Nucleus accumbens (tissue), 56 donors: ENCODE measurements at places on chromosomes 13 and 19.

DNA sequence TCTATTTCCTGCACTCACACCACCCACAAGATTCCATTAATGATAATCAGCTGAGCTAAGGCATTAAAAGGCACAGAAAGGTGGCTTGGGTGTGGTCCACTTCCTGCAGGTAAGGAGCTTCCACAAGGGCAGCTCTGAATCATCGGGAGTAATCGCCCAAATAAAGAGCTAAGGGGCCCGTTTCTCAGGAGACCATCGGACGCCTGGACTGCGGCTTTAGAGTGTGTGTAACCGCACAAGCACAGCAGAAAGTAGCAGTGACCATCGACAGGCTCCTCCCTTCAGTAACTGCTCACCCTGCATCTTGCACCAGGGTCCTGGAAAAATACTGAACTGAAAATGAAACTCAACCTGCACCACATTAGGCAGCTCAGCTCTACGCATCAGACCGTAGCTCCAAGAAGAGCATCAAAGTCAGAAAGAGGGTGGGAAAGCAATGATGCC is 6.0 kb downstream of the STK24 start:
- DNase-seq: no peak

DNA sequence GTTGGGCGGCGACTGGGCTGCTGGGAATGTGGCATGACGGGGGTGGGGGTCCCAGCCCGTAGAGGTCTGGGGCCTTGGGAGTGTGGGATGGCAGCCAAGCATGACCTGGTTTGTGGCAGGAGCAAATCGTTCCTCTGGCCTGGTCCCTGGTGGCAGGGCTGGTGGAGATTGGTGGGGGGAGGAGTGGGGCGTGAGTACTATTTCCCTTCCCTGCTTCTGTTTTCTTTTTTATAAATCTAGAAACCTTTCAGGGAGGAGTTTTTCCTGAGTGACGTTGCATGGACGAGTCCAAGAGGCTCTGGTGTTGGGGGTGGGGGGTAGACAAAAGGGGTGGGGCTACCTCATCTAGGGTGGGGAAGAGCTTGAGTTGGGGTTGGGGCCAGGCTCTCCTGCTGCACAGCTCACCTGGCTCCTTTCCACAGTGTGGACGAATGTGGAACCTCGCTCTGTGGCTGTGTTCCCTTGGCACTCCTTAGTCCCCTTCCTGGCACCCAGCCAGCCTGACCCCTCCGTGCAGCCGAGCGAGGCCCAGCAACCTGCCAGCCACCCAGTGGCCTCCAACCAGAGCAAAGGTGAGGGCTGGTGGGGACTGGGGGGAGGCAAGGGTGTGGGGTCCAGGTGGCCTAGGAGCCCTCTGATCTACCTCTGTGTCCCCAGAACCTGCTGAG is 15.4 kb upstream of the PRR19 start:
- DNase-seq: peak; percentile 6

- DNase-seq: no peak
These were observed 294.0 kb upstream of the DACH1 start for GRCh38 chr13:72160977-72161376.

GRCh38 chr19:46815833-46816627 is 27.6 kb upstream of the SLC1A5 start:
- DNase-seq: no peak

GRCh38 chr19:495402-496111 is 729 bp upstream of the MADCAM1 start:
- no peak for DNase-seq

DNA sequence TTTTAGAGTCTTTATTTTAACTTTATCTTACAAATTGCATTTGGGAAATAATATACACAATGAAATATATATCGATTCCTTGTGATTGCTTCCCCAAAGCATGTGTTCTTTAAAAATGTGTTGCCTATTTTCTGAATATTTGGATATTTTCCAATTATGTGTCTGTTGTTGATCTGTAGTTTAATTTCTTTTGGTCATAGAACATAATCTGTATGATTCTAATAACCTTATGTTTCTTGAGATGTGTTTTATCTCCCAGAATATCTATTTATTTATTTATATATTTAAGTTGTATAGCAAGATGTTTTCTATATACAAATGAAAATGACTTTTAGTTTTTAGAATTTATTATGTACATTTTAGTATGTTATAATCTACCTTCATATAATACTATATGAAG is 710.8 kb upstream of the PCDH20 start:
- DNase-seq: no peak

DNA sequence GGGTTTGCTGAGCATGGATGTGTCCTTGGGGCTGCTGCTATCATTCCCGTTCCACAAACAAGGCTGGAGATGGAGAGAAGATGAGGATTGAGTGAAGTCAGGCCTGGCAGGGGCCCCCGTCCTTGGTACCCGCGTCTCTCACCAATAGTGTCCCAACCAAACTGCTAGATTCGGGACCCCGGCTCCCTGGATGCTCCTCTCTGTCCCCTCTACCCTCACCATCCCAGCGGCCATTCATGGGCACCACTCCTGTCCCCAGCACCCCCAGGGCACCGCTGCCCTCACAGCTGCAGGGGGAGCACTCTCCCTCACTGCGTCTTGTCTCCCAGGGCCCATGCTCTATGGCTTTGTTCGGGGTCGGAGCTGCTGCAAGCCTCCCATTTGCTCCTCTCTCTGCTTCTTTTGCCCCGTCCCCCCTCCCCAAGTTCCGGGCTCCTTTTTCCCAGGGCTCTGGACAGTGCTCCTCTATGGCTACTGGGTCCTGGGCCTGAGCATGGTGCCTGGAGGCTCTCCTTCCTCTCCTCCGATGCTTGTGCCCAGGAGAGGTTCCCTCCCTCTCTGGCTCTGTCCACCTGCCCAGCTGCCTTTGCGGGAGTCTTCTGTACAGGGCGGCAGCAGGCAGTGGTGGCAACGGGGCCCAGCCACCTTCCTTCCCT is 219.5 kb downstream of the TEX29 start:
- DNase-seq: no peak

GRCh38 chr13:20968745-20969144 is 66.2 kb upstream of the XPO4 start:
- DNase-seq: no peak

- DNase-seq: no peak
These were observed 806 bp downstream of the ZNF90 start for GRCh38 chr19:20078581-20079031.

DNA sequence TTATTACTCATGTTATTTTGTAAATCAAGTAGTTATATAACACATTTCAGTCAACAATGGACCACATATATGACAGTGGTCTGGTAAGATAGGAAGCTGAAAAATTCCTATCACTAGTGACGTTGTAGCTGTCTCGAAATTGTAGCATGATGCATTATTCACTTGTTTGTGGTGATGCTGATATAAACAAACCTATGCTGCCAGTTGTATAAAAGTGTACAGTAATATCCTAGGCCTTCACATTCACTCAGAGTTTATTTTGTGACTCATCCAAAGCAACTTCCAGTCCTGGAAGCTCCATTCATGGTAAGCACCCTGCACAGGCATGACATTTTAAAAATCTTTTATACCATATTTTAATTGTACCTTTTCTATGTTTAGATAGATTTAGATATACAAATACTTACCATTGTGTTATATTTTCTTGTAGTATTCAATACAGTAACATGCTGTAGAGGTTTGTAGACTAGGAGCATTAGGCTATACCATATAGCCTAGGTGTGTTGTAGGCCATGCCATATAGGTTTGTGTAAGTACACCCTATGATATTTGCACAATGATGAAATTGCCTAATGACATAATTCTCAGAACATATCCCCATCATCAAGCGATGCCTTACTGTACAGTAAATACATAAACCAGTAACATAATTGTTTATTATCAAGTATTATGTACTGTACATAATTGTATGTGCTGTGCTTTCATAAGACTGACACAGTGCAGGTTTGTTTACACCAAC is 49.3 kb downstream of the IFT88 start:
- DNase-seq: no peak

DNA sequence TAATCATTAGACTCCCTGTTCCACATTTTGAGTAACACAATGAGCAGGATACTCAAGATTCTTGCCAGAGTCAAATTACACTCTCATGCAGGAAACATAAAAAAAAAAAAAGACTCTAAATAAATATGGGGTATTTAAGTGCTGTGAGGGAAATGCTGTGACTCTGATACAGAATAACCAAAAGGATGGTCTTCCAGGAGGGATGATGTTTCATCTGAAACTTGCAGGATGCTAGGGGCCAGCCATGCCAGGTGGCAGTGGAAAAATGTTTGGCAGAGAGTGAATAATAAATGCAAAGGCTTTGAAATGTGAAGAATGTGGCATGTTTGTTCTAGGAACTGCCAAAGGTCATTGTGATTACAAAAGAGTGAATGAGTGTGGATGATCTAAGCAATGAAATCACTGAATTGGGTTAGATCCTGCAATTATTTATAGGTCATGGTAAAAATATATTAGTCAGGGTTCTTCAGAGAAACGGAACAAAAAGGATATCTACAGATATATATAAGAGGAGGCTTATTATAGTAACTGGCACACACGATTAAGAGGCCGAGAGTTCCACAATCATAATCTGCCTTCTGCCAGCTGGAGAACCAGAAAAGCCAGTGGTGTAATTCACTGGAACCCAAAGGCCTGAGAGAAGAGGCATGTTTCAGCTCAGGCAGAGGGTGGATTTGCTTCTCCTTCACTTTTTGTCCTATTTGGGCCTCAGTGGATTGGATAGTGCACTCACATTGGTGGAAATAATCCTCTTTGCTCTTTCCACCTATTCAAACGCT is 1832.8 kb upstream of the MIR17HG start:
- DNase-seq: no peak

DNA sequence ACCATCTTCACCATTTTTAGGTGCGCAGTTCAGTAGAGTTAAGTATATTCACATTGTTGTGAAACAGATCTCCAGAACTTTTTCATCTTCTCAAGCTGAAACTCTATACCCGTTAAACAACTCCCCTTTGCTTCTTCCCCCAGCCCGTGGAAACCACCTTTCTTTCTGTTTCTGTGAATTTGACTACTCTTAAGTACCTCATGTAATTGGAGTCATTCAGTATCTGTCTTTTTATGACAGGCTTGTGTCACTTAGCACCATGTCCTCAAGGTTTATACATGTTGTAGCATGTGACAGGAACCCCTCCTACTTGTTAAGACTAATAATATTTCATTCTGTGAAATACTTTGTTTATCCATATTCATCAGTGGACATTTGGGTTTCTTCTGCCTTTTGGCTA is 52.8 kb downstream of the TNFRSF19 start:
- DNase-seq: no peak

GRCh38 chr13:102680133-102680717 is 14.6 kb downstream of the METTL21C start:
- no peak for DNase-seq

DNA sequence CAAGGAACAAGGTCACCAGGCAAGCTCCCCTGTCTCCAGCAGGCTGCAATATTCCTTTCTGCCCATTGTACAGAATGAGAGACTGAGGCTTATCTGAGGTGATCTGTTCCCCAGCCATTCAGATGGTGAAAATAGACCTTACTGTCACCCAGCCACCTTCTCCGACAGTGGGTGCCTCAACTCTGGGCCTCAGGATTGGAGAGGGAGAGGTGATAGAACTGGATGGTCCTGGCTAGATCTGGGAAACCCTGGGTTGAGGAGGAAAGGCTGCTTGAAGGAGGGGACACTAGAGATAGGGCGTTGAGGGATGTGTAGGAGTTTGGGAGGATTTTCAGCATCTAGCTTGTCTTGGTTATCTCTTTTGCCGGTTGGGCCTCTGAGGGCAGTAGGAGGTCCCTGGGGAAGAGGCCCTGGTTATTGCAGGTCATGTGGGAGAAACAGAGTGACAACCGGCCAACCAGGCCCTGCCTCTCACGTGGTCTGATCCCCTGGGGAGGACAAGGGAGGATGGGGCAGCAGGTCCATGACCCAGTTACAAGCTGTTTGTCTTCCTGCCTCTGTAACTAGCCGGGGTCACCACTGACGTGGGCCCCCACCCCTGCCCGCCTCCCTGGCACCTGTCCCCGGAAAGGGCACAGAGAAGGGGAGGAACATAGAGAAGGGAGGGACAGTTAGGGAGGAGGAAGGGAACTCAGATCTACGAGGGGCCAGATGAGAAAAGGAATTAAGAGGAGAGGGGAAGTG is 8.2 kb downstream of the NFIC start:
- DNase-seq: peak; percentile 57

DNA sequence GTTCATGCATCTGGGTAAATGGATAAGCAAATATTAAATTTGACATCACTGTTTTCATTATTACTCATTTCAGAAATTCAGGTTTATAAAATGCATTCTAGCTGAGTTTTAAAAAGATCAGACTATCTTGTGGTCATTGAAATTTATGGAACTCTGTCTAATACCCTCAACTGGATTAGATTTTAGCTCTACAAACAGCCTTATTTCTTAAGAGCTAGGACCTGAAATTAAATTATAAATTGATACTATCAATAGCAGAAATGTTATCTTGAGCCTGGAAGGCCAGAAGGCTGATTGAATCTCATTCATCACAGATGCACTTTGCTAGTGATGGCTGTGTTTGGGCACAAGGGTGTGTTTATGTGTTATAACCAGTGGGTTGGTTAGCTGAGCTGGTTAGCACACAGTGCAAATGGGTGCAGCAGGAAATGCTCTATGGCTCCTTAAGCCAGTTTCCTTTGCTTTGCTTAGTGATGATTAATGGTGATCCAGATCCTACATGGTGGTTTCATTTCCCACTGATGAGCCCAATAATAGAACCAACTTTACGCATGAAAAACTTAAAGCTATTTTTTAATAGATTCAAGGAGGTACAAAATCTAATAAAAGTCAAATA is 310.8 kb upstream of the KLF12 start:
- DNase-seq: no peak
